Cerebellar nuclear complex (tissue), 1 donor: ENCODE measurements at places on chromosomes 7 and 10.

DNA sequence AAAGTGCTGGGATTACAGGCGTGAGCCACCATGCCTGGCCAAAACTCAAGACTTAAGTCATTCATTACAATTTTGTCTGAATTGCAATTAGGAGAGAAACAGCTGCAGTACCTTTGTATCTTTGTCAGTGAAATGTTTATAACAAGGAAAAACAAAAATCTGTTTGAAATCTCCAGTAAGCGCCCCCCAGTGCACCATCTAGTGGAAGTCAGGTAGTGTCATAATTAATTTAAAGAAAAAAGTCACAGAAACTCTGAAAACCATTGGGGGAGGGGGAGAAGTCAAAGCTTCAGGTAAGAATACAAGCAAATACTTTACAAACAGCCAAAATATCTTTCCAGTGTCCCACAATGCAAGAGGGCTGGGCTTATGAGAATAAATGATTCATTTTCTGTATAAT, 2.8 kb downstream of the MPP7 start:
- no peak for DNase-seq

- DNase-seq: no peak
Observed at GRCh38 chr10:115026746-115027140, 66.4 kb upstream of the ATRNL1 start.

- peak; percentile 72 for DNase-seq
Observed at GRCh38 chr7:134890246-134891240, 95.8 kb upstream of the AGBL3 start.

- no peak for DNase-seq
Observed at GRCh38 chr7:155007947-155008346, 5.0 kb upstream of the PAXIP1 start.

DNA sequence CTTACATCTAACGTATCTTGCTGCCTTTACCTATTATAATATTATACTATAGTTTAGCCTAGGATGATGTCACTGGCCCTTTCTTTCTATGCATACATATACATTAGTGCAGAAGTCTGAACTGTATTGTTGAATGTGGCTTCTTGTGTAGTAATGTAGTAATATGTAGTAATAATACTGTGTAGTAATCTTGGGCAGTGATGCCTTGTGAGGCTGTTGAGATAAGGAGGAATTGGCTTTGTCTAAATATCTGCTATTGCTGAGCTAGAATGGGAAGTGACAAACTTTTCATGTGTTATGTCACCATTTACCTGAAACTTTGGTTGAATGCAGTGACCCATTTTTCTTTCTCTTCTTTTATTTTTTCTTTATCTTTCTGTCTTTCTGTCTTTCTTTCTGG, 11.0 kb downstream of the GLCCI1 start:
- no peak for DNase-seq

- no peak for DNase-seq
Observed at GRCh38 chr7:114459574-114459973, 45.0 kb downstream of the FOXP2 start.

DNA sequence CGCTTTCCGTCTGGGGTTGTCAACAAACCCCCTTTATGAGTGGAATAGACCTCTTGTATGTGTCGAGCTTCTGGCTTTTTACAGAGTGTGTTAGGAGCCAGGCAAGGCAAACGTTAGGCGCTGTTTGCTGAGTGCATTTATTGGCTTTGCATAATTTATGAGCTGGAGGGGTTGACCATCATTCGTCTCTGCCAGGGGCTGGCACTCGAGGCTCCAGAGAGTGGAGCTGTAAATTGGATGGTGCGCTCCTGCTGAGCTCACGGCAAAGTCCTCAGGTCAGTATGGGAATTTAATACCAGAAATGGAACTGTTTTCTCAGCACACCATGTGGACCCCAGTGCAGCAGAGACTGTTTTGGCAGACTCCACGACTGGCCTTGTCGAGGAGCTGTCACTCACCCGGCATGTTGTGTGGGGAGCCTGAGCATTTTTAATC, 699.4 kb upstream of the GALNT17 start:
- DNase-seq: peak; percentile 82

DNA sequence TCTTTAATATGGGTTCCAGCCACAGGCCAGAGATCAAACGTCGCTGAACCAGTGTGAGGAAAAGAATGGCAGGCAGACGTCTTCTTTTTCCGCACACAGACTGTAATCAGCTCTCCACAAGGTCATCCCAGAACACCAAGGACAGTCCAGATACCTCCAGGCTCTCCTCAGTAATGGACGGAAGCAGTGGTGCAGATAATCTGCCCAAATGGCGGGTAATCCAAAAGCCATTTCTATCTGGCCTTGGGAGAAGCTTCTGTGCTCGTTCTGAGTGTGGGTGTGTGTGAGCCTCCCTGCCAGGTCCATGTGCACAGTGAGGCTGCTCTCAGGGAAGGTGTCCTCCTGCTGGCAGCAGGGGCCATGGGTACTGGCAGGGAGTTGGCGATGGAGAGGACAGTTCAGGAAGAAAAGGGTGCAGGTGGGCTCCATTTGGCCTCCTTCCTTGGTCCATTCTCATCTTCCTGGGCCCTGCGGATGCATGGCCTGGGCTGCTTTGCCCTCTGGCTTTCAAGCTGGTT, 15.6 kb upstream of the TEX36 start:
- no peak for DNase-seq

DNA sequence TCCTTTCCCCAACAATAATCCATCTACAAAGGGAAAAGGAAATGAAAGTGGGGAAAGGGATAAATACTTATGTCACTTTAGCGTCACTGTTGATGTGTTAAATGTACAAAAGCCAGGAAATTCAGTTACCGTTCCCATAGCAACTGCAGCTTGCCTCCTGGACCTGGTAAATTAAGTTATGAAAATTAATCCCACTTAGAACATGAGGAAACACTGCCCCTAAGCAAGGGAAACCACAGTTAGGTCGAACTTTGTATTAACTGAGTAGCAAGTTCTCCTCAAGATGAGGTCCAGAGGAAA, 338.2 kb upstream of the AOAH start:
- DNase-seq: no peak

- DNase-seq: no peak
Observed at GRCh38 chr10:68559251-68559650, 886 bp upstream of the TET1 start.

DNA sequence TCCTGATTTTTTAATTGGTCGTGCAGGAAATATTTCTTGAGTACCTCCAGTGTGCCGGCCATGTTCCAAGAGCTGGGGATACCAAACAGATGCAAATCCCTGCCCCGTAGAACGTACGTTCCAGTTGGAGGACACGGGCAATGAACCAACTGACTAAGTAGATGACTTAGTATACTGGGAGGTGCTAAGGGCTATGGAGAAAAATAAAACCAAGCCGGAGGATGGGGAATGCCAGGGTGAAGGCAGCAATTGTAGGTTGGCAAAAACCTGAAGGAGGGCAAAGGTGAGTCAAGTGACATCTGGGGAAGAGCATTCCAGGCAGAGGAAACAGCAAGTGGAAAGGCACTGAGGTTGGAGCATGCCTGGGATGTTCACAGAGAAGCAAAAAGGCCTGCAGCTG, 6.8 kb upstream of the VSIR start:
- DNase-seq: no peak

- no peak for DNase-seq
Observed at GRCh38 chr10:126738001-126738400, 67.5 kb upstream of the C10orf90 start.

- DNase-seq: no peak
Observed at GRCh38 chr10:16995867-16996529, 133.6 kb downstream of the CUBN start.

DNA sequence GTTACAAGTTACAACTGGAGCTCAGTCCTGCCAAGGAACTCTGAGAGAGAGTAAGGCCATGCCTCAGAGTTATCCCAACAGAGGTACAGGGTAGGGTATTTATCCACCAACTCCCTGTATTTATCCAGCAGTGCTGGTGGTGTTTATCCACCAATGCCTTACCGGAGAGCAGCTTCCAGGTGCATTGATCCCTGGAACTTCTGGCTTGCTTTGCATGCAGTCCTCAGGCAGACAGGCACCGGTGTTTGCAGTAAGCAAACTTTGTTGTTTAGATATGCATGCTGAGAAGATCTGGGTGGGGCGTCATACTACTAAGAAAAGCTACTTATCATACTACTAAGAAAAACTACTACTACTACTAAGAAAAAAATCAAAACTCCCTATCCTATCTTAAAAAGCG, 92.4 kb downstream of the CYP26A1 start:
- no peak for DNase-seq
